ENCODE measurements at places on chromosomes 2 and 18.

- DNase-seq = no peak
Observed at GRCh38 chr18:79975043-79975442, 10.6 kb downstream of the HSBP1L1 start.

DNA sequence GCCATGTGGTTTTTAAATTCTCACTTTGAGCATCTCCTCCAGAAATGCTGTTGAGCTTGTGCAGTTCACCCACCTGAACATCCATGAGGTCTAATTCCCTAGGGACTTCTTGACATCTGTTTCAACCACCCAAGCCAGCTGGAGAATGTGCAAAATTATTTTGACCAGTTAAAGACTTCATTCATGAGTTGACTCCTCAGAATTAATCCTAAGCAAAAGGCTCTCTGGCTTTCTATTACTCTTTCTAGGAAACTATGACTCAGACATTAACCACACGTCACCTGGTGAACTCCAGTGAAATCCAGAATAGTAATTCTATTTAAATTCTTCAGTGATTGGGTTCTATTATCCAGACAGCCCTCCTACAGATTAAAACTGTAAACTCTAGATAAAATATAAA lies 247.5 kb downstream of the NBAS start:
- DNase-seq = no peak

GRCh38 chr2:140154706-140155105 lies 1374.5 kb upstream of the NXPH2 start:
- DNase-seq = no peak

DNA sequence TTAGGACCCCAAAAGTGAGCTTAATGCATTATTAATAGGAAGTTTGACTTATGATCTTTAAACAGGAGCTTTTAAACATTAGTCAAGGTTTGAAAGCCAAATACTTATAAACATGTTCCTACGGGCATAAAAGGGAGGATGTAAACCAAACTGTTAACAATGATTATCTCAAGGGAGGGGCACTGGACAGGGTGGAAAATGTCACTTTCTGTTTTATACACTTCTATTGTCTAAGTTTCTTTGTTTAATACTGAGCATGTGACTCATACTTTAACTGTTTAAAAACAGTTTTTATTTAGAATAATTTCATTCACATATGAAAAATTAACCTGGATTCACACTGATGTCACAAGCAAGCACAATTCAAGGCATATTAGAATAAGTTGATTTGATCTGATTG lies 18.3 kb upstream of the ITGA6 start:
- DNase-seq = no peak

DNA sequence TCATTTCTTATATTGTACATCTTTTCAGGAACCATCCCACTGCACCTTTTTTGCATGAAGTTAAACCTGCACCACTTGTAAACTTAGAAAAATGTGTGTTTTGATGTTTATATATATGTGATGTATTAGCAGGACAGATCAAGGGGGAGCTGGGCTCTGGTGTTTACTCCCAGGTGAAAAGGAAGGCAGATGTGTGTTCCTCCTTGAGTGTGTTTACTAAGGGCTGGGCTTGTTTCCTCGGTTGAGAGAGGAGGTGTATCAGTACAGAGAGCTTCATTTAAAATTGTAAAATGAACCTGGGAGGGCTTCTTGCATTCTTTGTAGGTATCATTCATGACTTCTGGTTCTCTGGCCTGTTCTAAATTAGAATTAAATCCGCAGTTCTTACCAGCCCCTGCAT lies 14.8 kb downstream of the LPIN1 start:
- no peak for DNase-seq

DNA sequence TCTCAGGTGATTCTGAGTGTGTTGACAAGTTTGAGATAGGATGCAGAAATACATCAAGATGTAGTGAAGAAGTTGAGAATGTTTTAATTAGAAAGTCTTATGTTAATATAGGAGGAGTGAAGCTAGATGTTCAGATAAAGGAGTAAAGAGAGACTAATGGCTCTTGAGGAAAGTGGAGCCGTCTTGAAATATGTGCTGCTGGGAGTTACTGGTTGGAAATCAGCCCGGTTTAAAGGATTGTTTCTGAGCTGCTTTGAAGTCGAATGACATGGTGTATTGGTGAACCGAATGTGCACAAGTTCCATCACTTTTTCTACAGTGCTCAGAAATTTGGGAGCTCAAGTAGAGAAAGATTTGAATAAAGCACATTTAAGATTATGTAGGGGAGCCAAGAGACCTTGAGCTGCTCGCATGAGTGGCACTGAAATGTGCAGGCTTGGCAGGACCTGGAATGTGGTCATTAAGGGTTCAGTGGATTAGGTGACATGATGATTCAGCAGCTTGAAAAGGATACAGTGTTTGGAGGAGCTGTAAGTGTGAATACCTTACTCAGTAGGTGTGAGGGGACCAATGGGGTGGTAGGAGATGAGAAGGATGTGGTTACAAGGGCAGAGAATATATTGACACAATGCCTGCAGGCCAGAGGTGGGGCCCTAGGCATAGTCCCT lies 68.6 kb downstream of the CAB39 start:
- peak; percentile 70 for DNase-seq

- no peak for DNase-seq
Observed at GRCh38 chr2:227198866-227199265, 34.4 kb downstream of the COL4A3 start.

GRCh38 chr2:51597086-51597485 lies 565.2 kb upstream of the NRXN1 start:
- no peak for DNase-seq

DNA sequence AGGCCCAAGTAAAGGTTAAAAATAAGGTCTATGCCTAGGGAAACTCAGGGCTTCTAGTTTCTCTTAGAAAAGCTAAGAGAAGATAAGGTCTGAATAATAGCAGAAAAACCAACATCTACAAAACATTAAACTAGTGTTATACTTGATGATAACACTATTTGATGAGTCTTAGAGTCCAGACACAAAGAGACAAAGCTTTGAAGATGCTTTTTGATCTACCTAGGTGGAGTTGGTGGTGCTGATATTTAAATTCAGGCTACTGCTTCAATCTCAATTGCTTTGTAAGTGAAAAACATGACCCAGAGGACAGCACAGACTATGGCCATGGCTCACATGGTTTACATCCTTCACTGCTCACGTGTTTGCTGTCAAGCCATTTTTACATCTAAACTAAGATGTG lies 11.7 kb upstream of the MFF start:
- no peak for DNase-seq

DNA sequence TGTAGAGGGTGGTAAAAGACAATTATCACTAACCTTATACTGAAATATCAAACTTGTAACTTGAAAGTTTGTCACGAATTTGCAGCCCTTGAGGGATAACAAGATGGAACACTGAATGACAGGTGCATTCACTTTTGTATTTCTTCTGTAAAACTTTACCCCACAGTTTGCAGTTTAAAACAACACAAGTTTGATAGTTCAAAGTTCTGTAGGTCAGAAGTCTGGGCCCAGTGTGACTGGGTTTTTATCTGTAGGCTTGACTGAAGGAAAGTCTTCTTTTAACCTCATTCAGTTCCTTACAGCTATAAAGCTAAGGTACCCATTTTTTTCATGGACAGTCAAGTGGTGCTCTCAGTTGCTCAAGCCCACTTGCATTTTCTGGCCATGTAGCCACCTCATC lies 257.1 kb upstream of the NRXN1 start:
- no peak for DNase-seq

DNA sequence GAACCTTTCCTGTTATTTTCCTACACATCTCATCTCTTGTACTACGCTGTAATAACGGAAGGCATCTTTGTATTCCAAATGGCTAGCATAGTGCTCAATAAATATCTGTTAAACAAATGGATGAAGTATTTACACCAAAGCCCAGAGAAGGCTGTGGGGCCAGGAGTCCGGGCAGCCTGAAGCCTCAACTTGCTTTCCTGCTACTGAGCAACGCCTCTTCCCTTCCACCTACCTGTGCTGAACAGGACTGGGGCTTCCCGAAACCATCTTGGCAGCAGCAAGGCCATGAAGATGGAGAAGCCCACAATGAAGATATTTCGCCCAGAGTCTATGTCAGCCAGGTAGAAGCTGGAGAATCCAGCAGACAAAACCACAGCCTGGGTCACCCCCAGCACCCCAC lies 2.5 kb upstream of the NHEJ1 start:
- no peak for DNase-seq

DNA sequence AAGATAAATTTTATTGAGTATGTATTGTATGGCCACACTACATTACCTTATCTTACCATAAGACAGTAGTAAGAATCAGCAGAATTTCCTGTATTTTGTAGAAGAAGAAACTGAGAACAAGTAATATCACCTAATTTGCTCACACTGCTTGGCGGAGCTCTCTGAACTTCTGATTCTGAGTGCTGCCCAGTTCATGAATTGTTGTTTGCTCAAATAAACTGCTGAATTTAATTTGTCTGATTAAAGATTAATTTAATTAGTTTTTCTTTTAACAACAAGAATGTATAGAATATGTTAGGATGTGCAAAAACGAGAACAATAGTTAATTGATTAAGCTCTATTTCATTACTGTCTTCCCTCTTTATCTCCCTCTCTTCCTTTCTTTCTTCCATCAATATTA lies 100.1 kb upstream of the ERBB4 start:
- DNase-seq = no peak

GRCh38 chr2:140624200-140624599 lies 1506.6 kb downstream of the LRP1B start:
- no peak for DNase-seq

- DNase-seq = no peak
Observed at GRCh38 chr18:74281011-74281979, 10.5 kb downstream of the CYB5A start.

DNA sequence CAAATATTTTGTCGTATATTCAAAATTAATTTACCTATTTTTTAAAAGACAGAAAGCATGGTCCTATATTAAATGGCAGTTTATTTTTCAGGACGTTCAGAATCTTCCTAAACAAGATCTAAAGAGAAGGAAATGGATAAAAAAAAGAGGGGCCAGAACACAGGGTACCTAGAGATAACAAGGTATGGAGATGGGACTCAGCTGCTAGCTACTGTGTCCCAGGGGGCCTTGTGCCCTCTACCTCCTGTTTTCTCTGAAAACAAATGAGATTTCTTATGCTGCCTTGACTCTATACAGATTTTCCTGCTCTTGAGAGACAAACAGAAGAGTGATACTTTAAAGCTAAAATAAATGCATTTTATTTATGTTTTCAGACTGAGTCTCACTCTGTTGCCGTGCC lies 9.3 kb downstream of the PRKD3 start:
- no peak for DNase-seq
